ENCODE measurements at places on chromosomes 3 and 15.
A peak's percentile ranks its signal among the peaks of the same experiment; 100 is the strongest.

GRCh38 chr3:12177126-12177525, 18.4 kb upstream of the TIMP4 start:
- no peak for DNase-seq

DNA sequence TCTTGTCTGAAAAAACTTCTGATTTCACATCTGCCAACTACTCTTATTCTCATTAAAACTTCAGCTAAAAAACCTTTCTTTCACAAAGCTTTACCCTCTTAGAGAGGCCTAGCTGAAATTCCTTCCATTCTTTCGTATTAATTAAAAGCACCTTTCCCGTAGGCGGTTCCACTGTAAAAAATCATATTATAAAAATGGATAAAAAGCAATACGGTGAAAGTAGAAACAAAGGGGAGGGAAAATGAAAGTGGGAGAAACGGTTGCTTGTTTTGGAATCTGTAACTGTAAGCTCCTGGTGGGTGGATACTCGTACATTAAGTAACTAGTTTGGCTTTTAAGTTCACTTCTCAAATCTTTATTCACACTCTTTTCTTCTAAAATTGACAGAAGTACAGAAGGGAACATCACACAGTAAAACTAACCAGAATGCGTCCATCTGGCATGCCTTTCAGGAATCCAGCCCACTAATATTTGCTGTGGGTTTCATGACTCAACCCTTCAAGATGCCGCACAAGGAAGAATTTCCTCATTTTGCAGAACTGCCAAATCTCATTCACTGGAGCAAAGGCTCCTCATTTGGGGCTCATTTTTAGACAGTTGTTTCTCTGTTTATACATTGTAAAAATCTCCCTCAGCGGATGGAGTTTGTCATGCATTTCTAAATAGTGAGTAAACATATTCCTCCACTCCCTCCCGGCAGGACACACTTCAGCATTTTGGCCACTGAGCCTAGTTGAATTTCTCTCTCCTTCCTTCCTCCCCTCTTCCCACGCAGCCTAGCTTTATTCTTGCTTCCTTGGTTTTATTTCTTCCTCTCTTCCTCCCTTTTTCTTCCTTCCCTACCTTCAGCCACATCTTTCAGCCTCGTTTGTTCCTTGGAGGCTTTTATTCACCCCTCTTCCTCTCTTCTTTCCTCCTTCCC, 419.5 kb upstream of the NAALADL2 start:
- DNase-seq: peak; percentile 99

DNA sequence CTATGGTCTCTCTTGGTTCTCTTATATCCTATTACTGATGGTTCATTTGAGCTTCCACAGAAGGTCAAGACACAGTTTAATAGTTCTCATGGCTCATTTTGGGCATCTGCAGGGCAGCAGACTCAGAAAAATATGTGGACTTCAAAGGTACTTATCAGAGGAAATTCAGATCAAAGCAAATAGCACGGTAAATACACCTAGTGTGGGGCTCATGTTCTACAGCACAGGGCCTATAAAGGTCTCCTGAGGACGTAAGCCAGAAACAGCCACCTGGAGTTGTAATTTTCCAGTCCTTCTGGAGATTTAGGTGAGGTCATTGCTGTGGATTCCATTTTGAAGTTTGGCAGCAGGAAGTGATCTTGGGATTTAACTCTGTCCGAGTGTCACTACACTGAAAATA, 134.5 kb upstream of the SGO1 start:
- DNase-seq: no peak

DNA sequence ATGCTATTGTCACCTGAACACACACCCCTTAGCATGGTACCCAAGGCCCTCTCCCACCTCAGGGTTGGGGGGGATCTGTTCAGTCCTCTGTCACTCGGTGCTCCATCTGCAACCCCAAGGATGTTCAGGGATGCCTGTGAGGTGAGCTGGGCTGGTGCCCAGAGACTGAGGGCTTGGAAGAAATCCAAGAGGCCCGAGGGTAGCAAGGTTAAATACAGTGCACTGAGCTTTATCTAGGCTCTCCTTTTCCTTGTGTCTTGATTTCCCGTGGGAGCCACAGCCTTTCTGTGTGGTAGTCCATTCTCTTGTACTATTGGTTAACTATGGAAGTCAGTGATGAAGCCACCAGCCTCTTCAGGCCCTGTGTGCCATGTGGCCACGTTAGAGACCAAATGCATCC, 18.7 kb upstream of the WNT5A start:
- no peak for DNase-seq

DNA sequence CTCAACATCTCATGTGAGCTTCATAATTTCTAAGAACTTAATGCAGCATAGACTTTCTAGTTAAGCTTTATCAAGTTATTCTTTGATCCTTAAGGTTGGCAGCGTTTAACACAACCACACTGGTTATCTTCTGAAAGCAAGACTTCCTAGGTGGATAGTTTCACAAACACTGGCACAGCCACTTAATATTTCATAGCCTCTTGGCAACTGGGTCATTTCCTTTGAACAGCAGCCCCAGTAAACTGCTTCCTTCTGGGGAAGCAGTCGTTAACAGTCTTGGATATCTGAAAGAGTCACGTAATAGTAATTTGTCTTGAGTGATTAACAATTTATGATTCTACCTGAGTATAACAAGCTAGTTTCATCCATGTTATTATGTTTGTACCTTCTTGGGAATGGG, 45.9 kb upstream of the ABHD10 start:
- no peak for DNase-seq
